ENCODE measurements at places on chromosomes 2 and 18.

GRCh38 chr2:42248846-42249245 lies 79.7 kb downstream of the EML4 start:
- DNase-seq = no peak

- no peak for DNase-seq
Observed at GRCh38 chr2:219225350-219225749, 4.1 kb downstream of the ATG9A start.

DNA sequence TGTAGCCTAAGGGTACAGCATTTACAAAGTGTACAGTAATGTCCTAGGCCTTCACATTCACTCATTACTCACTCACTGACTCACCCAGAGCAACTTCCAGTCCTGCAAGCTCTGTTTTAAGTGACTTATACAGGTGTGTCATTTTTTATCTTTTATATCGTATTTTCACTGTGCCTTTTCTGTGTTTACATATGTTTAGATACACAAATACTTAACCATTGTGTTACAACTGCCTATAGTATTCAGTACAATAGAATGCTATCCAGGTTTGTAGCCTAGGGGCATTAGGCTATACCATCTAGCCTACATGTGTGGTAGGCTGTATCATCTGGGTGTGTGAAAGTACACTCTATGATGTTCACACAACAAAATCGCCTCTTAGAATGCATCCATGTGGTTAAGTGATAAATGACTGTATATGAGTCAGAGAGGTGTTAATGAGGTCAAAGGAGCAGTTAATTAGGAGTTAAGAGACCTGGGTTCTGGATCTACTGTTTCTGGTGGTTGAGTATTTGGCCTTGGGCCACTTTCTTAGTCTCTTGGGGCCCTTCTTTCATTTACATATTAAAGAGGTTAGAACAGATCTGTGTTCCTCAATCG lies 149.1 kb downstream of the GREB1L start:
- DNase-seq = no peak

- DNase-seq = no peak
Observed at GRCh38 chr2:178628605-178629004, 148.3 kb downstream of the PLEKHA3 start.

DNA sequence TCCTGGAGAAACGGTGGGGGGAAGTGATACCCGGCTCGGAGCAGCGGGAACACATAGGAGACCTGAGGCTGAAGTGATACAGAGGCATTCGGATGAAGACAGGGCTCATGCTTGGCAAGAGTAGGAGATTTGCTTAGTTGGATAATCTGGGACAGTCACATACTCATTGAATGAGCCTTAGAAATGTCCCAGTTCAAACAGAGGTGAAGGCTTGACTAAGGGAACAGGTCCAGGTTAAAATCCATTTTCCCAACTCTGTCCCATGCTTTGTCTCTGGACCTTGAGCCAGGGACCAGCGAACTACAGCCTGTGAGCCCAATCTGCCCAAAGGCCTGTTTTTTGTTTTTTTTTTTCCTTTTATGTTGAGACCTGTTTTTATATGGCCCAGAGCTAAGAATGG lies 1.3 kb downstream of the UGT1A6 start:
- DNase-seq = no peak

DNA sequence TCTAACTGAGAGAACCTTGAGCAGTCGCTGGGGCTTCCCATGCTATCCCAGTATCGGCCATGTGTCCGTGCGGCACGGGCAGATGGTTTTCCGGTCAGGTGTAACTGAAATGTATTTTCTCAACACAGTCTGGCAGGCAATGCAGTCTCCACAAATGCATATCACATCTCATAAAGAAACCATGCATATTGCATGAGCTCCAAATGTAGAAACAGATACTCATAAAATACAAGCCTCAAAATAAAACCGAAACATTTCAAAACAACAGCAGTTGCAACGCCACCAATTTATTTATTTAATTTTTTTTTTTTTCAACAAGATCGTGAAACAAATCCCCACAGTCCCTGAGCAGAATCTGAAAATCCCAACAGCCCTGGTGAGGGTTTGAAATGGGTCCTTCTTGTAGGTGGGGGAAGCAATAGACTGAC lies 299.4 kb downstream of the LPIN1 start:
- DNase-seq = no peak

- no peak for DNase-seq
Observed at GRCh38 chr18:45628979-45629958, 14.0 kb downstream of the SLC14A2 start.

GRCh38 chr2:37877457-37878315 lies 47.4 kb upstream of the RMDN2 start:
- no peak for DNase-seq

- no peak for DNase-seq
Observed at GRCh38 chr2:138090330-138090729, 126.1 kb downstream of the HNMT start.

- DNase-seq = peak; percentile 81
Observed at GRCh38 chr2:219060821-219061791, at the start of gene IHH. IHH (minus strand) TSS chr2:219060921; CDS start chr2:219060467, 454 bp downstream.

- no peak for DNase-seq
Observed at GRCh38 chr2:41375901-41376300, 671.9 kb upstream of the PKDCC start.

GRCh38 chr18:24992491-24992890 lies 359.5 kb downstream of the ZNF521 start:
- no peak for DNase-seq

DNA sequence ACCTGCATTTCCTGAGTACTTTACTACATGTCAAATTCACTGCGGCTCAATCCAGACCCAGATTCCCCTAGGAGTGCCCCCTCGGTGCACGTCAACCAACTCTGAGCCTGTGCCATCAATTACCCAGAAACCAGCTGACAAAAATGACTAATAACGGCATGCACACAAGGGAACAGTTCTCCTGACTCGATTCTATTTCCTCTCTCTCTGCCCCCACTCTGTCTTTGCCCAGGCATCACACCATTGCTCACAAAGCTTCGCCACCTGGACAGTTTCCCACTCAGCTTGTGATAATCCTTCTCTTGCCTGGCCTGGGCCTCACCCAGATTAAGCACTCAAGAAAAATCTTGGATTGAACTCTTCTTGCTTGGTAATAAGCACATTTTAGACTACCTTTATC lies 115.3 kb upstream of the NDUFV2 start:
- no peak for DNase-seq

DNA sequence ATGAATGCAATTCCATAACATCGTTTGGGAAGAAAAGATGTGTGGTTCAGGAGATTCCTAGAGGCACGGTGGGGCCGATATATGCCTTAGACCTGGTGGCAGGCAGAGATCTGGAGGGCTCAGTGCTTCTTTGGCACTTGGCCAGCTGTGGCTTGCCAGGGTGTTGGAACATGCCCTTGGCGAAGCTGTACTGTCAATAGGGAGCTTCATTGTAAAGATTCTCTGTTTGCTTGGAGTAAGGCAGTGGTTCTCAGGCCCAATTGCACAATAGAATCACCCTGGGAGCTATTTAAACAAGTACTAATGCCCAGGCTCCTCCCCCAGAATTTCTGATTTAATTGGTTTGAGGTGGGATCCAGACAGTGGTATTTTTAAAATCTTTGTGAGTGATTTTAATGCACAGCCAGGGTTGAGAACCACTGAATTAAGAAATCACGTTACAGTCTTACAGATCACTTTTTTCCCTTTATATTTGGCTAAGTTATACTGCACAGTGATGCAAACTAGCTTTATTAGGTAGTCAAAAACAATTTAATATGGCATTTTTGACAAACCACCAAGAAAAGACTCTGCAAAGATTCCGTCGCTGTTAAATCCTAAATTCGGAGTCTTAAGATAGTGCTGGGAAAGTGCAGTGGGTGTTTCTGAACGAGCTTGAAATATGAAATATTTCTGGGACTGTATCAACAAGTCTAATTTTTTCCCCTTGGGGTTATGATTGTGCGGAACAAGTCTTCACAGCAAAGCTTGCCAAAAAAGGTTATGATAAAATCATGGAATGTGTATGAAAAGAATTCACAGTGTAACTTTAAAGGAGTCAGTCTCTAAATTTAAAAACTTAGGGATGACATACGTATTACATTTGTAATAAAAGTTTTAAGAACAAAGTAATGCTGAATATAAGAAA lies 78.0 kb downstream of the CRIM1 start:
- no peak for DNase-seq

DNA sequence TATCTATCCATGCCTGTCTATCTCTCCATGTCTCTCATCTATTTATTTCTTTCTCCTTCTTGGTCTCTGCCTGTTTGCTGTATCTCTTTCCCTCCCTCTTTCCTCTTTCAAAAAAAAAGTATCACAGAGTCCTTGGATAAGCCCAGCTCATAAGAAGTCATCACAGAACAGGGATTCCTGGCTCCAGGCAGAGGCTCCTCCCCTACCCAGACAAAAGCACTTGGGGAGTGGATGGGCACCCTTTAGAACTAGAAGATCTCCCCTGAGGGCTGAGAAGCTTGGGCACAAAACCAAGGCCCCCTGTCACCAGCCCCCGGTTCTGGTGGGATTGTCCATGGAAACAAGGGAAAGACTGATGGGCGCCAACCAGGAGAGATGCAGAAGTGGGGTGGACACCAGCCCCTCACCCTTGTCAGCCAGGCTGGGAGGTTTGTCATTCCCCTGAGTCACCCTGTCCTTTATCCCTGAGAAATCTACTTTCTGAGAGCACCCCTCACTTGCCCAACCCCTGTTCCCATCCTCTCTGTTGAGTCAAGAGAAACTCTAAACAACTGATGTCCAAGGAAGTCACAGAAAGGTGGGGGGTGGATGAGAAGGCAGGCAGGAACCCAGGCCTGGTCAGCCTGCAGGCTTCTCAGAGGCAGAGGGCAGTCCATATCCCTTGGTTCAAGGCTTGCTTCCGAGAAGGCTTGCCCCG lies 127.1 kb downstream of the TNS1 start:
- no peak for DNase-seq

DNA sequence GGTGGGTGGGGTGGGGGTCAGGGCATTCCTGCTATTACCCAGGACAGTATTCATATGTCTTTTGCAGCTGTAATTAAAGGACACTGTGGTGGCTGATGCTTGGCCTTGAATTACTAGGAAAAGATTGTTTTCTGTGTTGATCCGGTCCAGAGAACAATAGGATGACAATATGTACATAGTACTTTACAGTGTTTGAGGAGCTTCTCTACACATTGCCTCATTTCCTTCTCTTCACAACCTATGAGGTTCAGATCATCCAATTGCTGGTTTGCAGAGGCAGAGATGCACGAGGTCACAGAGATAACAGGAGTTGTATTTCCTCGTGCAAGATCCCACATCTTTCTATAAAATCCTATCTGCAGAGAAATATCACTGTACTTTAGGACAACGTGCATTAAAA lies 119.5 kb downstream of the LIPG start:
- no peak for DNase-seq

DNA sequence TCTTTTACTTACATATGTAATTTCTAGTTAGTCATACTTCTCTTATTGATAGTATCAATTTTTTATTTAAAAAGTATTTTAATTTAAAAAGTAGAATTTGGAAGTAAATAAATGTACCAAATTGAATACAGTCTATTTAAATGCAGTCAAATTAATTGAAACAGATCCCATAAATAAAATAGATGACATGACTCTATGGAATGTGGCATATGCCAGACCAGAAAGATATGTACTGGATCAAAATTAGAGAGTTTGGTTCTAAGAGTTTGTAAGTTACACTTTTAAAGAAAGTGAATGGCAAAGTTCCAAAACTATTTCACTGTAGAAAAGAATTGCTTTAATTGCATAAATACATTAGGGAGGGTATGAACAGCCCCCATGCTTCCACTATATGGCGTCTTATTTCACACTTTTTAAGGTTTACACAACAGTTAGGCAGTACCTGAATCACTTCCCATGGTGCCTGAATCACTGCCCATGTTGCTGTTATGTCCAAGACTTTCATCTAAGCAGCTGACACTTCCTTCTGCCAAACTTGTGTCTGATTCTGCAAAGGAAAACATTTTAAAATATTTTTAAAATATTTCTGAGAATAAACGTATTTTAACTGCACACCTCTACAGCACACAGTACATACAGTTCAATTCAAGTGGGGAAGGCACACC lies 25.2 kb downstream of the IFIH1 start:
- no peak for DNase-seq

GRCh38 chr2:125092276-125093009 lies 1067.4 kb downstream of the CNTNAP5 start:
- DNase-seq = no peak

- DNase-seq = no peak
Observed at GRCh38 chr2:47426786-47427185, 23.8 kb downstream of the MSH2 start.

- DNase-seq = no peak
Observed at GRCh38 chr18:1999387-1999786, 571.9 kb downstream of the METTL4 start.

DNA sequence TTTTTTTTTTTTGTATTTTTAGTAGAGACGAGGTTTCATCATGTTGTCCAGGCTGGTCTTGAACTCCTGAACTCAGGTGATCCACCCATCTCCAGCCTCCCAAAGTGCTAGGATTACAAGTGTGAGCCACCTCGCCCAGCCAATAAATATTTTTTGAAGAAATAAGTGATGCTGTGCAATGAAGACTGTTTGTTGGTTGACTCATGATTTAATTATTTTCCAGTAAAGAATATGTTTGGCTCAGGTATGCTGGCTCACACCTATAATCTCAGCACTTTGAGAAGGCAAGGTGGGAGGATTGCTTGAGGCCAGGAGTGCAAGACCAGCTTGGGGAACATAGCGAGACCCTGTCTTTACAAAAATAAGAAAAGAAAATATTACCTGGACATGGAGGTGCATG lies 41.8 kb upstream of the LPIN2 start:
- DNase-seq = no peak

DNA sequence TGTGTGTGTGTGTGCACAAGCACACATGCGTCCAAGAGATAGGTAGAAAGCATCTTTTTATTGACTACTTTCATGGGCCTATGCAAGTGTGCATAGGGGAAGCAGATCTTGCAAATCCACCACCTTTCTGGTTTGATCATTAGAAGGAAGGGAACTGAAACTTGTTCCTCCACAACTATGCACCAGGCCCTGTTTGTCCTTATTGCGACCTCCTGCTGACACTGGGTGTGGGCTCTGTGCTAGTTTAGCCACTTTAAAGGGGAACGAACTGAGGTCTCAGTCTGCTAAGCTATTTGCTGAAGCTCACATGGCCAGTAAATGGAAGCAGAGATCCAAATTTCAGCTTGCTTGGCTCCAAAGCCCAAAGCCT lies 32.1 kb upstream of the INSIG2 start:
- DNase-seq = no peak

DNA sequence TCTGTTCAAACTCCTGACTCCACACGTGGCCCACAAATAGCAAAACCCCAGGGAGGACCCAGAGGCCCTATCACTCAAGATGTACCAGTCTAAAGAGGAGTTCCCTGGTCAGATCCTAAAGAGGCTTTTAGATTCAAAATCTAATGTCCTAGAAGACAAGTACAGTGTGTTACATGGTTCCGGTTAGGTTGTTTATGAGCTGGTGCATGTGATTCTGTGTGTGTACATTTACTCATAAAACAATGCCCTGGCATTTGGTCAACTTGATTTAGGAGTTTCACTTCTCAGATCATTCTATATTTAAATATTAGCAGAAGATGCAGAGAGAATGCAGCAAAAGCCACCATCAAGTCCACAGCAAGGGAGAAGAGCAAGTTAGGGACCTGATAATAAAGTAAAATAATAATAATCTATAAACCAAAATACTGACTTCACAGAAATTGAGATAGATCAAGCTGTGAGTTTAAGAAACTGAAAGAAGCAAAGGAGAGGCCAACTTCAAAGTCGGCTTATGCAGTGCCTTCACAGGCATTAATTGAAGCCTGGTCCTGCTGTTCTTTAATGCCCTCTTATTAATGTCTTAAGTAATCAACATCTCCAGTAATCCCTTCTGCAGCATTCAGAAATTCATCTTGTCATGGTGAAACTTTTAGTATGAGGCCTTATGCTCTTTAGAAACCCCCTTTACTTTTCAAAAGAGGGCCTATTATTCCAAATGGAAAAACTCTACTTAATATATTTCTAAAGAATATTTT lies 4.2 kb upstream of the AP1S3 start:
- DNase-seq = no peak
